Right cardiac atrium (tissue), 5 donors: ENCODE measurements at places on chromosomes 5 and 9. TPM values are rescaled to one million over a fixed set of nuclear protein-coding genes. Genes with fewer than 3 reads are reported as not detected.

GRCh38 chr5:652023-652515 lies 39.9 kb downstream of the CEP72 start:
- no peak for DNase-seq

DNA sequence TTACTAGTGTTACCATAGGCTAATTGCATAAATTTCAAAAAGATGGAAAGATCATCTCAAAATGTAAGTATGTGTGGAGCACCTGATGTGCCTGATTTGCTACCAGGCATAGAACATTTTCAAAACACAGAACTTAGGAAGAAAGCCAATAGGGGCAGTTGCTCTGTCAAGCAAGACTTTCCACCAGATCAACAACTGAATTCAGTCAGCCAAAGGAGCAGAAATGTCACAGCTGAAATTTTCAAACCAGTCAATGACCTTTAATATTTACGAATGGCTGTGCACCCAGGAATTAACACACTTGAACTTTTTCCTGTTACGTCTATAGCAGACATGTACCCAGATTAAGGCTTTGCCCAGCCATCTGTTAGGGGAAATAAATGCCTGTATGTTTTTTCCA lies 452.8 kb upstream of the PTGER4 start:
- no peak for DNase-seq

DNA sequence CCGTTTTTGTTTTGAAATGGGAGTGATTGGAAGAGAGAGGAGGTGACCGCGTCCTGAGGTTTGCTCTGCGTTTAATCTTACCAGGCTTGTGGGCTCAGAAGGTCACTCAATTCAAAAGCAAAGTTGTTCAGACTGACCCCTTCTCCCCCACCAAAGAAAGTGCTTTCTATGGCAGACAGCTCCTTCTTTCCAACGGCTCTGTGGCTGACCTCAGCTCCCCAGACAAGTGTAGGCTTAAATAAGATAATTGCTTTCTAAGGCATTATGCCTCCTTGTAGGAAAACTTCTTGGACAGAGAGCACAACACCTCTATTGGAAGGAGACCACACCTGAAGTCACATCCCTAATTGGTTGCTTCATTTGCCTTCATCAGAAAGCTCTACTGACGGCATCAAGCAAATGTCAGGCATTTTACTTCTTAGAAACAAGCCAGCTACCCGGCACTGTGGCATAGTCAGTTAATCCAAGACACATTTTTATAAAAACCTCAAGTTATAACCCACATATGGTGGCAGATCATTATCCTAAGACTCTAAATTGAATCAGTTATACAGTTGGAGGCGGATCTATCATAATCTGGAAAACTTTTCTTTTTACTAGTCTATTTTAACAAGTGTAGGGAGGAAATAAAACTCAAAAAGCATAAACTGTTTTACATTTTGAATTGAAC lies 94.9 kb downstream of the TMEM174 start:
- DNase-seq, result no peak

DNA sequence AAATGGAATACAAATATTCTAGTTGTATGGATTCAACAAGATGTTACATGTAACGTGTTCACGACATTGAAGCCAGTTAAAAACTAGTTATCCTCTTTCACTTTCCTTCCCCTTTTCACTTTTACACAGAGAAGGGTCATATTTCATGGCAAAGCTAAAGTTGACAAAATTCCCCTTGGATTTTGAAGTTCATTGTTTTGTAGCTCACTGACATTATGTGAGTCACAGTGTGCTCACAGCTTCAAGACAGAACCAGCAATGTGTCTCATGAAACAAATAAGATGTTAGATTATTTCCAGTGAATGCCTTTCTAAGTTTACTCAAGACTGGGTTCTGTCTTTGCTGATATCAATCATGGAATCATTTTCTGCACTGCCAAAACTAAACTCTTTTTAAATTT lies 535.5 kb upstream of the GRIN3A start:
- no peak for DNase-seq

GRCh38 chr9:92506184-92506857 lies 24.0 kb upstream of the ASPN start:
- DNase-seq, result peak; percentile 68

DNA sequence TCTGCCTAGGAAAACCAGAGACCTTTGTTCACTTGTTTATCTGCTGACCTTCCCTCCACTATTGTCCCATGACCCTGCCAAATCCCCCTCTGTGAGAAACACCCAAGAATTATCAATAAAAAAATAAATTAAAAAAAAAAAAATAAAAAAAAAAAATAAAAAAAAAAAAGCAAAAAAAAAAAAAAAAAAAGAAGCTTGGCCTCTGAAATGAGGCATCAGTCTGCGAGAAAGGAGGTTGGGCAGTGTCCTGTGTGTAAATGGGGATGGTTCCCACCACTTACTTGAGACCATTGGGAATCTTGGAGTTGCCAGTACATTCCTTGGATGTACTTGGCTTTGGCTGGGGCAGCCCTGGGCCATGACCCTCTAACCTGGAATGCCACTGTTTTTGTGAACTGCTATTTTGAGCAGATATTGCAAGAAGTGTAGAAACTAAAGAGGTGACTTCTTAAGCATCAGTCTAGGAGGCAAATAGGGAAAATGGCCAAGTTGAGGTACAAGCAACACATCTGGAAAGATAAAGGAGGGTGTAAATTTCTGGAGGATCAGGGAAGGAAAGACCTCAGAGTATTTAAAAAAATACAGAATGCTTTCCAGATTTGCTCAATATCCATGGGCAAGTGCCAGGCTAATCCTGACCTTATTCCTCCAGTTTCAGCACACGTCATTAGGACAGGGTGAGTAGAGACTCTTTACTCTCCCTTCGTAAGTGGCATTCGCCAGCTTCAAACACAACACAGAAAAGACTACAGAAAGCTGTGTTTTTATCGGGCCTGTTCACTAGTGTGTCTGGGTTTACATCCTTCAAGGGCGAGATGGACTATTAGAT lies 58.1 kb downstream of the HSPA4 start:
- no peak for DNase-seq

- DNase-seq, result peak; percentile 79
These were observed 15.4 kb downstream of the CCL28 start for GRCh38 chr5:43396762-43397304.

DNA sequence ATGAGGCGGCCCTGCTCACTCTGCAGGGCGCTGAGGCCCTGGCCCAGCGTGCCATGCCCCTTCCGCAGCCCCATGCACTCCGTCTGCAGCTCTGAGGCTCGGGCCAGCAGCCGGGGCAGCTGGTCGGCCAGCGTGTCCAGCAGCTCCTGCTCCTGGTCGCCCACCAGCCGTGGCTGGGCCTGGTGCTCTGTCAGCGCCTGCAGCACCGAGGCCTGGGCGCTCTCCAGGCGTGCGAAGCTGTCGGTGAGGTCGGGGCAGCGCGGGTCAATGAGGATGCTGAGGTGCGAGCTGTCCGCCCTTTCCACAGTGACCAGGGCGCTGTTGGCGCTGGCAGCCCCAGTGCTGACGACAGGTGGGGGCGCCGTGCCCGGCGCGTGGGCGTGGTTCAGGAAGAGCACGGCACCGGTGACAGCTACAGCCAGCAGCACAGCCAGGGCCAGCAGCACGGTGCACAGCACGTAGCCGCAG lies 9.4 kb downstream of the FIBCD1 start:
- peak; percentile 53 for DNase-seq

GRCh38 chr5:59785676-59786333 lies 107.7 kb downstream of the PDE4D start:
- no peak for DNase-seq

PCAT7 gene
- not detected for total RNA-seq

IL5 gene
- total RNA-seq, result not detected

TNIP1 gene
- 77.5 TPM for total RNA-seq

HBEGF gene
- 20.8 TPM for total RNA-seq

C5orf34 gene
- total RNA-seq, result 0.40 TPM
